Muscle of leg (tissue), 16 donors: ENCODE measurements at places on chromosomes 5 and 9. TPM values are rescaled to one million over a fixed set of nuclear protein-coding genes. Genes with fewer than 3 reads are reported as not detected.

DNA sequence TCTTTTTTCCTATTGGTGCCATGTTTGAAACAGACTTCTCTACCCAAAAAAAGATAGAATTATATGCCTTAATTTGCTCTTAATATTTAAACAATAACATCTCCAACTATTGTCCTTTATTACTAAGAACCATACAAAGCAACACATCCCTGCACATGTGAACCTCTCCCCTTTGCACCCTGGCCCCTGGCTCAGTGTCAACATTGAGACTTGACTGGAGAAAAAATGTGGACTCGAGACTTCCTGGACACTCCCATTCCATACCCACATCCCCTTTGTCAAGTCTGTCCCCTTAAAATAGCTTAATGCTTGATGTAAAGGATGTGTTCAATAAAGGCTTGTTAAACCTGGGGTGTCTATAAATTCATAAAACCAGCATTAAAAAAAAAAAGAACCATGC lies 53.2 kb downstream of the TTC39B start:
- DNase-seq = no peak

GRCh38 chr9:127980060-127980705 lies 606 bp downstream of the EEIG1 start:
- no peak for DNase-seq

- no peak for DNase-seq
These were observed 163.5 kb downstream of the KDM4C start for GRCh38 chr9:6921315-6921714.

GRCh38 chr5:94276048-94276447 lies 342.4 kb downstream of the KIAA0825 start:
- DNase-seq = no peak

- peak; percentile 46 for DNase-seq
These were observed 12.1 kb downstream of the PDCL start for GRCh38 chr9:122816163-122816867.

DNA sequence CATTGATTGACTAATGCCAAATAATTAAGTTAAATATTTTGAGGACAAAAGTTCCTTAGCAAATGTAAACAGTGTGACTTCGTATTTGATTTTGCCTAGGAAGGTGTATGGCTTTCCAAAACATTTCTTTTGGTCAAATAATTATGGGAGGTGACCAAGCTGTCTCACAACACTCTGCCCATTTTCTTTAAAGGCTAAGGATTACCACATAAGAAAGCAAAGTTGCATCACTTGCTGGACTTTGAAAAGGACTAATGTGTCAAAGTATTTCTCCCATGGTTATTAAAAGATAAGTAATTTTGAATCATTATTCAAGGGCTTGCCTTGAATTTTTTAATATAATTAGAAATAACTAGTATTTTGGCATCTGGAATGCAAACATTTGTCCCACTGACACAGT lies 74.7 kb downstream of the HAPLN1 start:
- DNase-seq = no peak

DNA sequence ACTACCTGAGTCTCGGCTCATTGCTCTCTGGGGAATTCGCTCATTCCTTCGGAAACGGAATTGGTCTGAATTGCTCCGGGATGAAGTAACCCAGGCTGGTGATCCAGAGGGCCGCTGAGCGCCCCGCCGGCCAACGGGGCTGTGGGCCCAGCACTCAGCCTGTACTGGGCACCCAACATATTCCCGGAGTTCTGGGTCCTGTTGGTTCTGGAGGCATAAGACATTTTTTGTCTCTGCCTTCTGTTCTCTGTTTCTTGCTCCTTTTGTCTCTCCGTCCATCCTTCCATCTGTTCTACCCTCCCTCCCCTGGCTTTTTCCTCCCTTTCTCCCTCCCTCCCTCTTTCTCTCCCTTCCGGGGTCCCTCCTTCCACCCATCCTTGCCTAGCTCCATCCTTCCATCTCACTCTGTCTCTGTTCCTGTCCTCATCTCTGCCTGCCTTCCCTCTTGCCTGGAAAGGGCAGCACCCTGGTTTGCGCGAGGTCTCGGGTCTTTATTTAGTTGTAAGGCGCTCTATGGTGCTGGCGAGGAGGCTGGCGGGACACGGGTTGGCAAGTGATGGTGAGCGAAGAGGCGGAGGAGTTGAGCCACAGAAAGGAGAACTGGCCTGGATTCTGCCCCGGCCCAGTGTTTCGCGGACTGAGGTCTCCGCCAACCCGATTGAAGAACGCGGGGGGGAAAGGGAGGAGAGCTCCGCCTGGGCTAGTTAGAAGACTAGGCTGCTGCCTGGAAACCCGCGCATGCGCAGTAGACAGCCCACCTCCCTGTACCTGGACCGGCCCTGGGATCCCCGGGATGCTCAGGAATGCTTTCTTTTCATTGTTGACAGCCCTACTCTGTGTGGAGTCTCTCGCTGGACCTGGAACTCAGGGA lies 1468.0 kb downstream of the FOXD4L5 start:
- peak; percentile 80 for DNase-seq

GRCh38 chr5:172733974-172734346 lies 37.0 kb downstream of the DUSP1 start:
- DNase-seq = no peak

DNA sequence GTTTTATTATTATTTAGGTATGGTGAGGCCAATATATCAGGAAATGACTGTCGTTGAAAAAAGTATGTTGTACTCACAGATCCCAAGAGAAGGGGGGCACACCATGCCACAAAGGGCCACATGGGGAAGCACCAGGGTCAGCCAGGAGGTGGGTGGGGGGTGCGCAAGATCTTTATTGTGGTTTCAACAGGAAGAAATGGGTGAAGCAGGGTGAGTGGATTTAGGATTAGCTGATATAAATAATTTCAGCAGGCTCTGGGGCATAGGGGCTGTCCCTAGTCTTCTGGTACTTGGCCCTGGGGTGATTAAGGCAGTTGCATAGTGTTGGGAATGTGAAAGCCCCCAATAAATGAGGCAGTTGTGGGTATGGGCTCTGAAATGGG lies 8.6 kb downstream of the PDCD1LG2 start:
- DNase-seq = no peak

GRCh38 chr9:22055090-22055489 lies 46.0 kb upstream of the CDKN2B start:
- peak; percentile 22 for DNase-seq

DNA sequence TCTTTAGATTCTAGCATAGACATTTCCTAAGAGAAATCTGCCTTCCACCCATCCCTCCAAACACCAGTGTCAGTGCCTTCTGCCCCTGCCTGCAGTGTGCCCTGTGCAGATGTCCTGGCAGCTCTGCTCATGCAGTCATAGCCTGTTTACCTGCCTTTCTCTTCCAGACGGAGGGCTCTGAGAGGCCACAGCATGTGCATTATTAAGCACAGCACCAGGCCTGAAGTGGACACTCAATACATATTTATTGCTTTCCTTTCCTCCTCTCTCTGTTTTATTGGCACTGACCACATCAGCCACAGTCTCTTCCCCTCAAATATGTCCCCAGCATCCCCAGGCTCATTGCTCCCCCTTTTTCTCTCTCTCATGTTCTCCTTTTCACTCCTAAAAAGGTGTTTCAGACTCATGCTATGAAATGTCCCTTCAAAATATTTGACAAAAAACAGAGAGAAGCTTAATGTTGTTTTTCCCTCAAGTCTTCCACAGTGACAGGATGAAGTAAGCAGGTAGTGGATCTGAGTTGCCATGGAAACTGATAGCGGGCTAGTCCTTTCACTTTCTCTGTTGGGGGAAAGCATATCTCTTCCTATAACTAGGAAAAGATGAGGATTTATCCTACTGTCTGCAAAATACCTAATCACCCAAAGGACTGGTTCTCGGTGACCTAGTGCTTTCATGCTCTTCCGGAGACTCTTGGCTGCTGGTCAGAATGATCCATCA lies 100.9 kb downstream of the ATP10B start:
- no peak for DNase-seq

- peak; percentile 80 for DNase-seq
These were observed 17.1 kb downstream of the KCTD16 start for GRCh38 chr5:144187699-144188294.

- peak; percentile 85 for DNase-seq
These were observed 86.3 kb downstream of the NLN start for GRCh38 chr5:65808251-65808741.

DNA sequence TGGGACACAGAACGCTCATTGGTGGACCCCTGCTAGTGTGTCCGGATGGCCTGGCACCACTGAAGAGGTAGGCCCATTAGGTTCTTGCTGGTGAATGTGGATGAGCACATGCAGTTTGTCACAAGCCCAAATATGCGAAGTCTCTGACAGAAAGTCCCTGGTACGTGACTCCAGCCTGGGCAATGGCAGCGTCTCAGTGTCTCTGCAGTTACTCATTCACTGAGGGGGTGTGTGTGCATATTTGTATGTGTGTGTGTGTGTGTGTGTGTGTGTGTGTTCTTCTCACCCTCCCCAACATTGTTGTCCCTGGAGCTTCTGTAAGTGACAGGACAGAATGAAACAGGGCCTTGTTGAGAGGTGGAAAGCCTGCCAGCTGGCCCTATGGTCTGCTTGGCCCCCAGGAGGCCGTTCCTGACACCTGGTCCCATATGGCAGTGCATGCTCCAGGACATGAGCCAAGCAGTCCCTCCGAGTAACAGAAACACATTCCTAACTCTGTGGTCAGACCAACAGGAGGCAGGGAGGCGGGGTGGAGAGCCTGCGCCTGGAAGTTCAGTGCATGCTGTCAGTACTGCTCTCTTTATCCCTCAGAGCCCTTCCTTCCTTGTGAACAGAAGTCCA lies 169.9 kb downstream of the SLC28A3 start:
- peak; percentile 94 for DNase-seq

GRCh38 chr5:176658007-176658599 lies 10.8 kb downstream of the TSPAN17 start:
- DNase-seq = peak; percentile 78

DNA sequence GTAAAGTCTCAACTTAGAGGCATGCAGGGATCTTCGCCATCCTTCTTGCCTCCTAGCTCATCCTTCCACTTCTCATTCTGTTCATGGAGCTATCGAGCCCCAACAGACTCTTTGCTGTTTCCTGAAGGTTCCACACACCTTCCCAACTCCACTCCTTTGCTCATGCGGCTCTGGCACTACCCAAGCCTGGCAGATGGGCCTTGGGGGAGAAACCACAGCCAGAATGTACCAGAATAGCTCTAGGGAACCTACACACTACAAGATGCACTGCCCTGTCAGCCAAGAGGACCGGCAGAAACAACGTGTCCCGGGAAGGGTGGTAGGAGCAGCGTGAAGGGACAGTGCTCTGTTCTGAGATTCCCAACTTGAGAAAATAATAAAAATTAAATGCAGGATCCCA lies 178.9 kb downstream of the GABBR2 start:
- no peak for DNase-seq

DNA sequence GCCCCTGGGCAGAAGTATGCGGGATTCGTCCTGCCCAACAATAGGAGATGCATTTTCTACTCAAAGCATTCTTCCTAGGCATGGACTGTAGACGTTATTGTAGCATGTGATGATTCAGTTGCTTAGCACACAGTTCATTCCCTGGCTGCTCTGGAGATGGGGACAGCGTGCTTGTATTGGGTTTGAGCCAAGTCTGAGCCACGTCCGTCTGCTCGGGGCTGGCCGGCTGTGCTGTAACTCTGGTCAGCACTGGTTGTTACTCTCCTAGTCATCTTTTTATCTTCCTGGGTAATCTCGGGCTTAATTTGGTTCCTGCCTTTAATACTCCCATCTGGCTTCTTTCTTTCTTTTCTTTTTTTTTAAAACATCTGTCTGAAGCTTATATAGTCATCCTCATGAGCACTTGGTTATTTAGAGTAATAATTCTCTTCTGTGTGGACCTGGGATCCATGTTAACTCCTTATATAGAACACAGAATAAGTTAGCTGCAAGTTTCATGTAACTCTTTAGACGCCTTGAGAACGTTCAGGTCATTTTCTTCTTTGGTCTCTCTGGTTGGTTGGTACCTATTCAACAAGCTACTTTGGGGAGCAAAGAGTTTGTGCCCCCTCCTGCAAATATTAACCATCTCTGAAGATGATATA lies 118.8 kb upstream of the RPS23 start:
- peak; percentile 94 for DNase-seq

DNA sequence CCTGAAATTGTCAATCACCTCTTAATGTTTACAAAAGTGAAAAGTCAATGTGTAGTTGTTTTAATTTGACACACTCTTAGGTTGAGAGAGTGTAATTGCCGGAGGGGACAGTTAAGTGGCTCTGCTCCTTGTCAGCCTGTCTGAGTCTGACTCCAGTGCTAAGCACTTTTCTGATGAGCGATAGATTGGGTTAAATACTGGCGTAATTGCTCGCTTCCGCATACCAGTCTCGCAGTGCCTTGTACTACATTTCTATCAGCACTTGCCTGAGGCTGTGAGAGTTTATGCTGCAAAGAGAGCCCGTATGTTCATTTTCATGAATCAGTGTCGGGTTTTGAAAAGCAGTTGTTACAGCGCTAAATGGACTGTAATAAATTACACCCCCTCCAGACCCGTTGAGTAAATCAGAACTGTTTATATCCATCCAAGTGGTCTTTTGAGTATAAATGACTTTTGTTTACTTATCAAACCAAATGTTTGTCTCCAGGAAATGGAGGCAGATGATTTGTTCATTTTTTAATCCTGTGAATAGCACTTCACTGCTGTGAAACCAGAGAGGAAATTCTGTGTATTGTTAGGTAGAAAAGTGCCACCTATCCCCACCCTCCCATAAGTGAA lies 41.0 kb upstream of the DMRT3 start:
- DNase-seq = peak; percentile 35

- peak; percentile 71 for DNase-seq
These were observed 68.7 kb upstream of the ZNF618 start for GRCh38 chr9:113807173-113808061.

DNA sequence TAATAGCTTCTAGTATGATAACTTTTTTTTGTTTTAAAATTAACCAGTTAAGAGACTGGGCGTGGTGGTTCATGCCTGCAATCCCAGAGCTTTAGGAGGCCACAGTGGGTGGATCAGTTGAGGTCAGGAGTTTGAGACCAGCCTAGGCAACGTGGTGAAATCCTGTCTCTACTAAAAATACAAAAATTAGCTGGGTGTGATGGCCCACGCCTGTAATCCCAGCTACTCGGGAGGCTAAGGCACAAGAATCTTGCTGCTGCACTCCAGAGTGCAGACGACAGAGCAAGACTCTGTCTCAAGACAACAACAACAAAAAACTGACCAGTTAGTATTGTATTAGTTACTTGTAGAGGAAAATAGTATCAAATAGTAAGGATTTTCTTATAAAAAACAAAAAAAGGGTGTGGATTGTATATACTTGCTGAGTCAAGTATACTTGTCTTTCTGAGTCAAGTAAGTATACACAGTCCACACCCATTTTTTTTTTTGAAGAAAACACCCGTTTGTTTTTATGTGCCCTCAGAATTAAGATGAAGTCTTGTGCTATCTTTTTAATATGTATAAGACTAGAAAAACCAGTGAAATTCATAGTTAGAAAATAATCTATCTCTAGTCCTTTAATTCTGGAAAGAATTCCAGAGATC lies 25.3 kb downstream of the UBAP1 start:
- DNase-seq = no peak

AFAP1L1 gene
- polyA plus RNA-seq = 70.3 TPM

RPL37 gene
- polyA plus RNA-seq = 2,591 TPM

CCDC152 gene
- 5.1 TPM for polyA plus RNA-seq

COL23A1 gene
- 2.4 TPM for polyA plus RNA-seq

RNF38 gene
- polyA plus RNA-seq = 23.6 TPM

PCDHB5 gene
- 4.6 TPM for polyA plus RNA-seq

PCDHGA3 gene
- 1.2 TPM for polyA plus RNA-seq

ABCA2 gene
- polyA plus RNA-seq = 18.8 TPM

NUTM2F gene
- polyA plus RNA-seq = not detected

CDX1 gene
- 1.7 TPM for polyA plus RNA-seq

LRRC70 gene
- 3.9 TPM for polyA plus RNA-seq
